ENCODE measurements at places on chromosomes 13 and 19.

DNA sequence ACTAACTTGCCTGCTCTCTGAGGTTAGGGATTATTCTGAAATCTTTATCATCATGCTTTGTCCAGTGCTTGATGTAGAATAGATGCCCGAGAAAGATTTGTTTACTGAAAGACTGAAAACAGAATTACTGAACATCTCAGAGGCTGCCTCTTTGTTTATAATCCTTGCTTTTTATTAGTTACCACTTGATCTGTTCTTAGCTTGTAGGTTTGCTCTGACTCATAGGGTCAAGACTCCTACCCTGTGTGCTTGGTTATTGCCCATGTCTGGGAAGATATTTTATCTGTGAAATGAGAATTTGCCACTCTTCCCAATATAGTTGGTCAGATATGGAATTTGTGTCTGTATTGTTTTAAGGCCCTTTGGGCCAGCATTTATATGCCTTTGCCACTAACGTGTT is 675.3 kb downstream of the DIAPH3 start:
- no peak for DNase-seq

- DNase-seq: no peak
Measured at GRCh38 chr13:79658333-79658975, 177.5 kb downstream of the NDFIP2 start.

GRCh38 chr13:61695147-61695546 is 279.5 kb upstream of the PCDH20 start:
- no peak for DNase-seq

- DNase-seq: no peak
Measured at GRCh38 chr19:12314553-12314952, 18.9 kb downstream of the ZNF563 start.

DNA sequence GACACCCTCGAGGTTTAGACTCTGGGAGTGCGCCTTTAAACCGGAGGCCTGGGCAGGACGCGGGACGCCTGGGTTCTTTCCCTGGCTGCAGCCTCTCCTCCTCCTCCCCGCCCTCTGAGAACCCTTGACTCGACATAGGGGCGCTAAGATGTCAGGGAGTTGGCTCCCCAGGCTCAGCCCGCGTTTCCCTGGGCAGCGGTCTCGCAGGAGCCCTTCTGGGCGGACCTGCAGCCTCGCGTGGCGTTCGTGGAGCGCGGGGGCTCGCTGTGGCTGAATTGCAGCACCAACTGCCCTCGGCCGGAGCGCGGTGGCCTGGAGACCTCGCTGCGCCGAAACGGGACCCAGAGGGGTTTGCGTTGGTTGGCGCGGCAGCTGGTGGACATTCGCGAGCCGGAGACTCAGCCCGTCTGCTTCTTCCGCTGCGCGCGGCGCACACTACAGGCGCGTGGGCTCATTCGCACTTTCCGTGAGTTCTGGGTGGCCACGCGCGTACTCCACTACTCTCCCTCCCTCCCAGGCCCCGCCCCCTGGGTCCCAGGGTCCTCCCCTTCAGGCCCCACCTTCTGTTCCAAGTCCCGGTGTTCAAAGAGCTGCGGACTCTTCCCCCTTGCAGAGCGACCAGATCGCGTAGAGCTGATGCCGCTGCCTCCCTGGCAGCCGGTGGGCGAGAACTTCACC is 1.3 kb downstream of the ICAM5 start:
- DNase-seq: peak; percentile 76

DNA sequence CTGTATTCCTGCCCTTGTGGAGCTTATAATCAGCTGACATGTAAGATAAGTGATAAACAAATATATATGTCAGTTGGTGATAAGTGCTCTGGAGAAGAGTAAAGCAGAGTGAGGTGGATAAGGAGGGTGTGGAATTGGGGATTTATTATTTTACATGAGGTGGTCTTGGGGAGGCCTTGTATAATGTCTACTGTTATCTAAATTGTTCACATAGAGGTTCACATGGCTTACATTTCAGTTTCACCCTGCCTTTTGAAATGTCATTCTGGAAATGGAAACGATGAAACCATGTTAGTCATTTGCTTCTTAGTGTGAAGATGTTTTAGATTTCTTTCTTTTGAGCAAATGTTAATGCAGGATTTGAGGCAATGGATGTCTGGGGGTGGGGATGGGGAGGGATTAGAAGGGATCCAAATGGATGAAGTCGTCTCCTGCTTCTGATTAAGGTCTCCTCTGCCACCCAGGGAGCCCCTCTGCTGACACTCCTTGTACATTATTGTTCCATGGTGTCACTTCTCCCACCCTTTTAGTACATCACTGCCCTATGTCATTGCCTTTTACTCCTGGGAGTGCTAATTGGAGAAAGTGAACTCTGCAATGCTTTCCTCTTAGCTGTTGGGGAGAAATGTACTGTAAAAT is 14.0 kb downstream of the B3GLCT start:
- DNase-seq: no peak

DNA sequence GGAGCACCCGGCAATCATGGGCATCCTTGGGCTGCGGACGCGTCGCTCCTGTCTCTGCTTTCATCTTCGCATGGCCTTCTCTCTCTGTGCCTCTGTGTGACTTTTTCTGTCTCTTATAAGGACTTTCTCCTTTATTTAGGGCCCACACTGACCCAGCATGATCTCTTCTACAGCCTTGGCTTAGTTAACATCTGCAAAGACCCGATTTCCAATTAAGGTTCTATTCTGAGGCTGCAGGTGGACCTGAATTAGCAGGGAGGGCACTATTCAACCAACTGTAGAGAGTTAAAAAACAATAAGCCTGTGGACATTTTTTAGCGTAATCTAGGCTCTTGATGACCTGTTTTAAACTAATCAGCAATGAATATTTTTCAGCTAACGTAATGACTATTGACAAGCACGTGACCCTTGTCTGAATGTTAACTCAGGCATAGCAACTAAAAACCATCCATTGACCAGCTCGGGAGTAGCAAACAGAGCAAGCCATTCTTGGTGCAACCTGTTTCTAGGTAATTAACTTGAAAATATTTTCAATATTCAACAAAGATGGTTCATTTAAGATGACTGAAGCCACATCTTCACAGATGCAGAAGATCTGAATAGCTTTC is 15.2 kb downstream of the F10 start:
- no peak for DNase-seq

- DNase-seq: no peak
Measured at GRCh38 chr13:44471686-44472085, 98.1 kb downstream of the SERP2 start.

DNA sequence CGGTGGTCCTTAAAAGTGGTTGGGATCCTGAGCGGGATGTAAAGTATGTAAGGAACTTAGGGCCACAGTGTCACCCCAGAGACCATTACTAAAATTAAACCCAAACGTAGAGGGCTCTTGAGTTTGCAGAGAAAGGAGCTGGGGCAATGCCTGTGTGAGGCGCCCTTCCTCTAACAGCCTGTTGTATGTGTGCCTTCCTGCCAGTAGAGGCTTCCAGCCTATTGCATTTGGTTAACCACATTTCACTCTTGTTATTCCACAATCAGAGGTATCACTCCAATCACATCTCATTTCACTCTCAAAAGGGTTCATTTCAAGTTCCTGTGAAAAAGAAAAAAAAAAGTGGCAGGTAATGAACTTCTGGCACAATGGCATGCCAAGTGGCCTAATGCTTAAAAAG is 29.4 kb downstream of the DIAPH3 start:
- no peak for DNase-seq

GRCh38 chr13:21149568-21149967 is 26.8 kb downstream of the SKA3 start:
- DNase-seq: no peak

DNA sequence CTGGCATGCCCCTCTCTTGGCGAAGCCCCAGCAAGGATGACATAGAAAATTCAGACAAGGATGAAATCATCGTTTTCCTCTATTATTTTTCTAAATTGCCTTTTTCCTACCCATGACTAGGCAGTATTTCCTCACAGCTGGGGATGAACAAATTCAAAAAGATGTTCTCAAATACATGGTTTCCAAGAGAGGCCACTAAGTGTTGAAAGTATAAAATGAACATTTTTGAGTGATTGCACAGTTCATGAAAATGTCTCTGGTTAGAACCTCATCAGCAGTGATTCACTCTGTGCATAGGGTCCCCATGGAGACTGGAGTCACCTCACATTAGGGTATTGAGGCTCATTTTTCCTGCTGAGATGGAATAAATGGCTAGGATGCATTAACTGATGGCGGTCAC is 373.7 kb downstream of the DNAJC15 start:
- no peak for DNase-seq

DNA sequence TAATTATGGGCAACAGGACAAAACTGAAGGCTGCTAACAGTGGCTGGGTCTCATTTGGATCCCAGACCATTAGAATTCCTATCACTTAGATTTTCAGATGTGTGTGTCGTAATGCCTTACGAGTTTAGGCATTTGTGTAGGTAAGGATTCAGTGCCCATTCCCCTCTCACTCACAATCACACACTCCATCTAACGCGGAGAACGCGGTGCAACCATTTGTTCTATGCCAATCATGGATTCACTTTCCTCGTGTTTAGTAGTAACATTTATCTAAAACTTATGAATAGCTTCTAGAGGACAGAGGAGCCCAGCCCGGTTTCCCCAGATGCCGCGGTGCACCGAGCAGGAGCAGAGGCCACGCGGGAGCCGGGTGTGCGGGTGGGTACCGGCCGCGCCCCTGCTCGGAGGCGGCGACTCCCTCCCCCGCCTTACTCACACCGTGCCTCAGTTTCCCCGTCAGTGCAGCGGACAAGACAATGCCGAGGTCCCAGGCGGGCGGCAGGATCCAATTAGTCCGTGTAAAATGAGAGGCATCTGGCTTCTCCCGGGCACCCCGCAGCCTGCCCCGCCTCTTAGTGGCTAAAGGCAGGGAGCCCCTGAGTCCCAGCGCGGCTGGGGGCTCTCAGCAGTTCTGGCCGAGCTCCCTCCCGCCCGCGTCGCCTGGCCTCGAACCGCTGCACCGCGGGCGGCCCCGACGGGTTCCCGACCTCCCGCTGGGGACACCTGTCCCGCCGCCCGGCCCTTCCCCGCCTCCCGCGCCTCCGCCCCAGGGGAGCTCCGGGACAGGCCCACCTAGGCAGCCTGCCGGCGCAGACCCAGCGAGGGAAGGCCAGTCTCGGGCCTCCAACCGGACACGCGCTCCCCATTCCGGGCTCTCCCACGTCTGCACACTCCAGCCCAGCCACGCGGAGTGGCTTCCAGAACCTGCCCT is 5.9 kb upstream of the C1QTNF9B start:
- no peak for DNase-seq

- DNase-seq: no peak
Measured at GRCh38 chr13:30172593-30173302, 134.6 kb downstream of the KATNAL1 start.

DNA sequence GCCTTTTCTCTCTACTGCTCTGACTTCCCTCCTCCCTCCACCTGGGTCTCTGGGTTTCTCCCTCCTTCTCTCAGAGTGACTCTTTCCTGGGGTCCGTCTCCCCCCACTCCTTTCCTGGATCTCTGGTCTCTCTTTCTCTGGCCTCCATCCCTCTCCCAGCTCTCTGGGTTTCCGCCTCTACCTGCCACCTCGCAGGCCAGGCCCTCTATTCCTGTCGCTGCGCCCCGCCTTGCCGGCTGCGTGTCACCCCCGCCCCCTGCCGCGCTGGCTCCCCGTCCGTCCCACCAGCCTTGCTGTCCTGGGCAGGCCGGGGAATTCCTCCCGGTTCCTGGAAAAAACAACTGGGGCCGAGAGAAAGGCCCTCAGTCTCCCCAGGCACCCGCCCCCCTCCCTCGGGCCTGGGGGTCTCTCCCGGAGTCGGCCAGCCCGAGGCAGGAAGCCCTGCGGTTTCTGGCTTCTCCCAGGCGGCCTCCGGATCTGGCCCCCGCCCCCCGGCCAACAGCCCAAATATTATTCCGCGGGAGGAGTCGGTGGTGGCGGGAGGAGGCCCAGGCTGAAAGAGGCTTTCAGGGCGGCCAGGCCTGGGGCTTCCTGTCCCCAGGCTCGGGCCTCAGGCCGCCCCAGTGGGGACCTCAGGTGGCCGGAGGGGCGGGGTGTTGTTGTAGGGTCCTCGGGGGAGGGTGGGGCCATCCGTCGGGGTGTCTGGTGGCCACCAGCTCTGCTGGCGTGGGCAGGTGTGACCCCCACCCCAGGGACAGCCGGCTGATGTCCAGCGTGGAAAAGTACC is 9.3 kb downstream of the IRF2BP1 start:
- no peak for DNase-seq
